ENCODE measurements at places on chromosomes 2 and 18.

GRCh38 chr2:6885968-6886367 lies 8.4 kb downstream of the RSAD2 start:
- DNase-seq: no peak

DNA sequence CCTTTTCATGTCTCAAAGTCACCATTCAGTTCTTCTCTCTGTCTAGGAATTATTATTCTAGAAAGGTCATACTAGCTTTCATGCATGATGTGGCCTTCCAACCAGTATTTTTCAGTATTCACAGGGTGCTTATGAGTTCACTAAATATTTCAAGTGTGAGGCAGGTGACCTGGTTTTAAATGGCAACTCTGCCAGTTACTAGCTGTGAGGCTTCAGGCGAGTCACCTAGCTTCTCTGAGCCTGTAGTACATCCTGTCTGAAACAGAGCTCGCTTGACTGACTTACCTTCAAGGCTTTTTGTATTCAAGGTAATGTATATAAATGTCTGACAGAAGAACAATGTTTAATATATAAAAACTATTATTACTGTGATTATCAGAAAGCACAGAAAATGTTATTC lies 19.4 kb upstream of the ACVR1 start:
- DNase-seq: no peak

GRCh38 chr2:111184725-111185310 lies 64.1 kb downstream of the BCL2L11 start:
- no peak for DNase-seq

GRCh38 chr18:22547807-22548561 lies 130.3 kb upstream of the CTAGE1 start:
- DNase-seq: peak; percentile 30

- DNase-seq: no peak
These were observed 5.4 kb downstream of the CACNB4 start for GRCh38 chr2:152093464-152093863.

All from NCI-H1048 (cell line).